ENCODE measurements at places on chromosomes 5 and 9. TPM values are rescaled to one million over a fixed set of nuclear protein-coding genes. Genes with fewer than 3 reads are reported as not detected.

The FOXD4L6 gene
- total RNA-seq = not detected

The KLF4 gene
- 69.4 TPM for total RNA-seq

The AGXT2 gene
- total RNA-seq = 8.0 TPM

DNA sequence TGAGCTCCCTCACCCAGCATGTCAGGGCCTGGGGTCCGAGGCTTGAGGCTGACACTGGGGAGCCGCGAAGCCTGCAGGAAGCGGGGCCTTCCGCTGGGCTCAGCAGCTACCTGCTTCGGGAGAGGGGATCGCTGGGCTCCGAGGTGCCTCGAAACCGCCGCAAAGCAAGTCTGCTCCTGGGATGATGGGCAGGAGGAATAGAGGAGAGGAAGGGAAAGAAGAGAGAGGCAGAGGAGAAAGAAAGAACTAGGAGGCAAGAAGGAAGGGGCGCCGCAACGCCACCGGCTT lies 1.5 kb upstream of the PRDM12 start:
- no peaks in the 10 kb centered on the region for H3K4me1 ChIP-seq
- H3K4me3 ChIP-seq = no peak overlapping the region
- no peak for DNase-seq
- no peaks in the 10 kb centered on the region for H3K36me3 ChIP-seq

- peaks cover 29% of the 10 kb centered on the region for H3K36me3 ChIP-seq
- no peaks in the 10 kb centered on the region for H3K27me3 ChIP-seq
- H3K4me1 ChIP-seq = no peaks in the 10 kb centered on the region
Measured at GRCh38 chr5:7878381-7878873, 9.5 kb downstream of the MTRR start.

GRCh38 chr5:926417-927171 lies 33.9 kb downstream of the TRIP13 start:
- no peak overlapping the region for H3K27ac ChIP-seq
- H3K4me3 ChIP-seq = no peak overlapping the region
- no peak for DNase-seq
- peaks cover 3% of the 10 kb centered on the region for H3K27me3 ChIP-seq
- peaks cover 6% of the 10 kb centered on the region for H3K4me1 ChIP-seq

Data from kidney (tissue), 22 donors.